ENCODE measurements at places on chromosomes 13 and 19.

DNA sequence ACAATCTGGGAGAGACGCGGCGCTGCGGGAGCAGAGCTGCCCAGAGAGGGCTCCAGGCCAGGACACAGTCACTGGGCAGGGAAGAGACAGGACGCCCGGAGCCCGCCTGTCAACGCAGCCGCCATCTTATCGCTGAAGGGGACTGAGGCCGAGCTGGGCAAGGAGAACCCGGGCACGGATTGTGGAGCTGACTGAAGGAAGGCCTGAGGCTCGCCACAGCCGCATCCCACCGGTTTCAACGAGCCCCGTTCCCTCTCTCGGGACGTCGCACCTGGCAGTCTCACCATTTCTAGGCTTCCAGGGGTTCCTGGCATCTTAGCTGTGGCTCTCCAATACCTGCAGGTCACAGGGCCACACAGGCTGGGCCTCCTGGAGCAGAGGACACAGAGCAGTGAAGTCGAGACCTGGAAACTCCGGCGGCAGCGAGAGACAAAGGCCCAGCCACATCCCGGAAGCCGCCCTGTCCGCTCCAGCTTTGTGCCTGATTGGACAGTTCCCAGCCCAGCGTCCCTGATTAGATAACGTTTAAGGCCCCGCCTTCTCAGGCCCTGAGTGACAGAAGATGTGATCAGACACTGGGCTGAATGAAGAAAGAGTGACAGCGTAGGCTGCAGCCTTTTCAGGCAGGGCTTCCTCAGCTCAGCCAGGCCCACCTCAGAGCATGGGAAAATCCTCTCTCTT is at the start of gene ZNF91:
TSS of gene ZNF91 (minus strand) at position 431 of the 681 bp plus-strand sequence. CDS start at position 314, 117 bp downstream.
- peak; percentile 78 for DNase-seq

DNA sequence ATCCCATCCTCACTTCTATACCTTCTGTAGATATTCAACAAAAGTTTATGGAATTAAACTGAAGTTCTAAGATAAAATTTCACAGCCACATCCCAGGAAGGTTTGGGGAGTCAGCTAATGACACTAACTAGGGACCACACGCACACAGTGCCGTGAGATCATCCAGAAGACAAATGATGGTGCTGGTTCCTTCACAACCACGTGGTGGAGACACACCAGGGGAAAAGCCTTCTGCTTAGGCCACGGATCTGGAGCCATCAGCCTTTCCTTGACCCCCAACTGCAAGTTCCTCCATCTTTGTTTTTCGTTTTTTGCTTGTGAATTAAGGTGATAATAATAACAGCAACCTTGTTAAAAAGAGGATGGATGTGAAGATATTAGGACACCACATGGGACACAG is 241.6 kb upstream of the MAB21L1 start:
- DNase-seq, result no peak

DNA sequence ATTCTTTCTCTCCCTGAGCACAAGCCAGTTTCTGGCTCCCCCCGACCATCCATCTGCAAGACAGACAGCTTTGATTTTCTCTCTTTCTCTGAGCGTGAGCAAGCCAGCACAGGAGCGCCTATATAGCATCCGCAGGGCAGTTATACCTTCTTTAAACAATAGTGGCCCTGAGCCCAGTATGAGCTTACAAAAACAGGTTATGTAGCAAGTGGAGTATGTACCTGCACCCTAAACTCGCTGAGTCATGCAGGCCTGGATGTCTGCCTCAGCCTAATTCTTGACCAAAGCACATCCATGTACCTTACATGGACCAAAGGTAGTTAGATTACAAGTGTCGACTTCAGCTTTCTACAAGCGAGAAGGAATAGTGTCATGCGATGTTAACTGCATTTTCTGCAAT is 61.7 kb downstream of the RAP2A start:
- no peak for DNase-seq

DNA sequence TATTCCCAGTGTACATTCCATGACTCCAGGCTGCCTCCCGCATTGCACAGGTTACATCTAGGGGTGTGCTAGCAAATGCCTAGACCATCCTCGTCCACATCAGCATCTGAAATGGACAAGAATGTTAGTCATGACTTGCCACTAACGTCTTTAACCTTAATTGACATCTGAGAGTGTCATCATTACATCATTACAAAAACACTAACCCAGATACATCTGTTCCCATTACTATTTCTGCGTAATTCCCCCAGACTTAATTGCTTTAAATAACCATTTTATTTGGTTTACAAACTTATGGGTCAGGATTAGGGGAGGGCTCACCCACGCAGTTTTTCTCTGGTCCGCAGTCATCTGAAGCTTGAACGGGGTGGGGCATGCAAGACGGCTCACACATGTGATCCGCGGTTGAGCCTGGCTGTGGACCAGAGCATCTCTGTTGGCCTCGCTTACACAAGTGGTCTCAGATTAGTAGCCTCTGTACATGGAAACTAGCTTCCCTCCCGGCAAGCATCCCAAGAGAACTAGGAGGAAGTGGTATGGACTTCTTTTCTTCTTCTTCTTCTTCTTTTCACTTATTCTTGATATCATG is 15.9 kb downstream of the KL start:
- no peak for DNase-seq

DNA sequence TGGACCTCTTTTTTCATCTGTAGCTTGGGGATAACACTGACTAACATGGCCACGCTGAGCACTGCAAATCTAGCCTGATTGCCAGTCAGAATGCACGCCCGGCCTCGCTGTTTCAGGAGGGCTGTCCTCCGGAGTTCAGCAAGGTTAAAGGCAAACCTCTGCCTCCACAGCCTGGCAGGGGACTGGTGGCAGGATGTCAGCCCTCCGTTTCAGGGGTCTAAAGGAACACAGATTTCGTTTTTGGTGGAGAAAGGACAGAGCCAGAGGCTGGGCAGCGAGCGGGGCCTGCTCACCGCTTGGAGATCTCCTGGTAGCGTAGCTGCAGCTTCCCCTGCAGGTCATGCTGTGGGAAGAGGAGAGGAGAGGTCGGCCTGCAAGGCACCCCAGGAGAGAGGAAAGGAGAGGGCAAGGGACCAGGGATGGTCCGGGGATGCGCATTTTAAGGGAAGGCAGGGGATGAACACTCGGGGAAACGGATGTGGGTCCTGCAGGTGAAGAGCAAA is 560 bp downstream of the NDUFA7 start:
- DNase-seq, result no peak

DNA sequence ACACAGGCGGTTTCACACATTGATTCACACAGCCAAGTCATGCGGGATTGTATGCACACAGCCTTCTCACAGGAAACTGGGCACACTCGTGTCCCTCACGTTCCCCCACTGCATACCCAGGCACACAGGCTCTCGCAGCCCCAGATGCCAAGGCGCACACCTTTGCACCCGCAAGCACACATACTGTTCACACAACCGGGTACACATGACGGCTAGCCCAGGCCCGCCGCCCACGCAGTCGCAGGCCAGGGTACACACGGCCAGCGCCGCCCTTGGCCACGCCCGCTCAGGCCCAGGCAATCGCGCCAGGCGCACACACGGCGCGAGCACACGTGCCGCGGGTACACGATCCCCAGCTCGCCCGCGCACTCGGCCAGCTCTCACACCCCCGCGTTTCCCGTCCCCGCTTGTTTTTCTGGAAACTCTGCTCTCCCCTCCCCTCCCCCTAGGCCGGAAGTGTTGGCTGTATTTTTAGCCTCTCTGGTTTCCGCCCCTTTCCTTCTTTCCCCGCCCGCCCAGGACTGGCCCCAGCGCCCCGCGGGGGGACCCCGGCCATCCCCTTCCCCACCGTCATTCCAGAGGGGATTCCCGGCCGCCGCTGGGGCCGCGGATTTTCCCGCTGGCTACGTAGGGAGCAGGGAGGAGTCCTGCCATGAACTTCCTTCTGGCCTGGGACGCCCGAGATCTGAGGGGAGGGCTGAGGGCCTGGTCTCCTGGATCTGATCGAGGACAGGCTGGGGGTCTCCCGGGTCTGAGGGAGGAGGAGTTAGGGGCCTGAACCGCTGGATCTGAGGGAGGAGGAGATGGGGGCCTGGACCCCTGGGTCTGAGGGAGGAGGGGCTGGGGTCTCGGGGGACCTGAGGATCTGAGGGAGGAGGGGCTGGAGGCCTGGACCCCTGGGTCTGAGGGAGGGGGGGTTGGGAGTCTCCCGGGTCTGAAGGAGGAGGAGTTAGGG is 4.0 kb upstream of the ZFP36 start:
- peak; percentile 73 for DNase-seq

GRCh38 chr13:20193907-20194631 is 1.3 kb upstream of the GJB2 start:
- DNase-seq, result no peak

GRCh38 chr13:43020794-43021193 is 2.6 kb upstream of the DNAJC15 start:
- DNase-seq, result no peak

GRCh38 chr13:87919956-87920355 is 248.8 kb downstream of the SLITRK5 start:
- DNase-seq, result no peak

DNA sequence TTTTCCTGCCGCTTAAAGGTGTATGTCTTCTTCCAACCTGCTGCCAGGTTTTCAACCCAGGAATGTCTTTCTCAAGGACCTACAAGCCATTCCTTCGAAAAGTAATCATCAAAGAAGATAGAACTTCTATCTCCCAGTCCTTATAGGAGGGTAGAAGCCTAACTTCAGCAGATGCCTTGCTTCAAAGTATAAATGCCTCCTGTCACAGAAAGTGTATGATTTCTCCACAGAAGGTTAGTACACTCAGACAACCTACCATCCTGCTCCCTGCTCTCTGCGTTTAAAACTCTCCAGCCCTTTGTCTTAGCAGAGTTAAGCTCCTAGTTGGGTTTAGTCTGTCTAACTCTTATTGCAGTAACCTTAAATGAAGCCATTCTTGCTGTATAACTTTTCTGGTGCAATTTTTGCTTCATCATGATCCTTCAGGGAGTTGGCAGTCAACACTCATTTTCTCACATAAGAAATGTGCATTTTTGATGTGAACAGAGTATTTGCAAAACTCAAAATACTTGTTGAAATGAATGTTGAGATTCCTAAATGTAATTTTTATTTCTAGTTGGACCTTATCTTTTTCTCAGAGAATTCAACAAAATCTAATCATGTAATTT is 737.5 kb downstream of the LIG4 start:
- DNase-seq, result no peak

- DNase-seq, result no peak
These were observed 410.9 kb downstream of the DACH1 start for GRCh38 chr13:71456136-71456535.

DNA sequence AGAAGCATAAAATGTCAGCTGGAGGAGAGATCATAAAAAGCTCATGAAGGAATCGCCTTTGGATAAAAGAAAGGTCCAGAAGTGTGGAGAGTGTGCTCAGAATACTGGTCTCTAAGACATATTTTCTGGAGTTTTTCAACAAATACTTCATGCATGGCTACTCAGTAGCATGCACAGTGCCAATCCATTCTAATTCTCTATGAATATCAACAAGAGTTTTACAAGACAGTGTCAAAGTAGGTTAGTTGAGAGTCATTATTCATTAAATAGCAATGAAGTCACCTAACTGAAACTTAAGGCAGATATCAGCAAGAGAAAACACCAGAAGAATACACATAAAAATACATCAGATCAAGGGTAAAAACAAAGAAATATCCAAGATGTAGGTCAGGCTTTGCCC is 1243.2 kb upstream of the SLC10A2 start:
- DNase-seq, result no peak

GRCh38 chr19:478236-478903 is 17.5 kb upstream of the SHC2 start:
- DNase-seq, result no peak

- no peak for DNase-seq
These were observed 4.7 kb upstream of the GPR183 start for GRCh38 chr13:99311748-99312492.

DNA sequence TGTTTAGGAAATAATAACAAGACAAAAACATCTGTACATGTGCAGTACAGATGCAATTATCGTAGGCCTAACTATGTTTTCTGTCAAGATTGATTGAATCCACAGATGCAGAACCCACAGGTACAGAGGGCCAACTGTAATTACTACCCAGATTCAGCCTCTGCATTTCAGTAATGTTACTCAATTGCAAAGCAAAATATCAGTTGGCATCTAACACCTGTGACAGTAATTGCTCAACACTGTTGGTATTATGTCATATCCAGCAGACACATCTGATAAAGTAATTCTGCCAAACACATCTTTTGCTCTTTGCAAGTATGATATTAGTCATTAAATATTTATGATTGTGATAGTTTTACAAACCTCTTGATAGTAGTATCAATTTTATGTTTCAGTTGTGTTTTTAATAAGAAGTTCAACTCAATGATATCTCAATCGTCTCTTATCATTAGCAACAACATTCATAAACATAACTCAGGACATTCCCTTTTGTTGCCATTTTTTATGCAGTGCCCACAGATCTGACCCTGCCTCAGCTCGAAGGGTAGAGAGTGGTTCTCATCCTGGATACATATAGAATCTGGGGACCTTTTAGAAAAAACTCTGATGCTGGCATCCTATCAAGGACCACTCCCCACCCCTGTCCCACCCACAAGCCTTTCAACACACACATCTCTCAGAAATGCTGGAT is 104.7 kb downstream of the MYCBP2 start:
- DNase-seq, result no peak

GRCh38 chr13:105979131-105980011 is 556.1 kb downstream of the EFNB2 start:
- DNase-seq, result no peak

GRCh38 chr19:7561325-7561724 is 25.8 kb downstream of the PNPLA6 start:
- no peak for DNase-seq

GRCh38 chr13:25951831-25952230 is 100.0 kb downstream of the SHISA2 start:
- DNase-seq, result no peak

DNA sequence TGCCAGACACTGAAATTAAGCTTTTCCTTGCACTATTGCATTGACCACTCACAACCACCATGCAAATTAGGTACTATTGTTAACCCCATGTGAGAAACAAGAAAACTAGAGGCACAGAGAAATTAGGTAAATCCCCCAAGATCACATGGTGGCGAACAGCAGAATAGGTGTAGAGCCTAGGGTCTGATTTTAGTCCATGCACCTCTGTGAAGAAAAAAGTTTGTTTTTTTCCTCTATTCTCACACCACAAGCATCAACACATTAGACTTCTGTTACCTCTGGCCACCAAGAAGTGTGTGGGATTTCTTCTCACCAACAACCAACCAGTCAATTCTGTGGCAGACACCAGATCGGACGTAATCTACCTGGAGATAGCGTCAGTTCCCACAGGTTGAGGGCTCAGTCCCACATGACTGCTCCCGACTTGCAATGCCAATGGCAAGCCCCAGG is 391.9 kb downstream of the COG6 start:
- DNase-seq, result no peak

DNA sequence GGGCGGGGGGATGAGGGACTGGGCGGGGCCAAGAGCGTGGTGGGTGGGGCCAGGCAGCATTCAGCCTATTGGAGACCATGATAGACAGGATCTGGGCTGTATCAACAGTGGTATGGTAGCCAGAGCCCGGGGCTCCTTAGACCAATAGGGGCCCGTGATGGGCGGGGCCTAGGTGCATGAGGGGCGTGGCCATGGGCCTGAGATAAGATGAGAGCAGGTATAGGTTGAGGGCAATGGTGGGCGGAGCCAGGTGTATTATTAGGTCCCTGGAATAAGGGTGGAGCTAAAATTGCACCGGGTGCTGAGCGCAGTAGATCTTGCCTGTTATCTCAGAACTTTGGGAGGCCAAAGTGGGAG is 5.3 kb downstream of the ABCA7 start:
- DNase-seq, result no peak

Measured in stimulated activated CD4-positive, alpha-beta T cell treated with anti-CD3 and anti-CD28 coated beads, Interleukin-15, amount 100 ng/mL, for 1 hour (primary cell).